Vein endothelial cell (primary cell): ENCODE measurements at places on chromosomes 1 and 21. TPM values are rescaled to one million over a fixed set of nuclear protein-coding genes. Genes with fewer than 3 reads are reported as not detected.

The BEND5 gene
- 0.65 TPM in 1 of 2 replicates, not detected in the other for total RNA-seq

The MYOM3 gene
- under 0.01 TPM in 1 of 2 replicates, not detected in the other for total RNA-seq

The HSPA6 gene
- total RNA-seq: 0.10 and 0.33 TPM in 2 replicates

The PIGR gene
- not detected in 2 replicates for total RNA-seq

The AMY2A gene
- not detected in 2 replicates for total RNA-seq

The EPHB2 gene
- total RNA-seq: 62.0 and 77.4 TPM in 2 replicates

The TFF1 gene
- total RNA-seq: not detected in 2 replicates

The SIK1 gene
- 2.0 and 15.7 TPM in 2 replicates for total RNA-seq

The EPHA2 gene
- 158 and 218 TPM in 2 replicates for total RNA-seq

The C1orf210 gene
- not detected in 2 replicates for total RNA-seq

The RASAL2 gene
- 44.1 and 50.5 TPM in 2 replicates for total RNA-seq

The UBR4 gene
- total RNA-seq: 134 and 160 TPM in 2 replicates

The ERRFI1 gene
- total RNA-seq: 20.6 and 28.1 TPM in 2 replicates

The RIMKLA gene
- total RNA-seq: under 0.01 TPM in 1 of 2 replicates, not detected in the other

The KRTAP19-3 gene
- not detected in 2 replicates for total RNA-seq

The VHLL gene
- total RNA-seq: 0.33 TPM in 1 of 2 replicates, not detected in the other

The TMCC2 gene
- 2.0 and 2.1 TPM in 2 replicates for total RNA-seq

The MTARC2 gene
- total RNA-seq: 8.7 and 14.7 TPM in 2 replicates

The TEDDM1 gene
- not detected in 2 replicates for total RNA-seq

The CCDC181 gene
- total RNA-seq: 0.33 TPM in 1 of 2 replicates, not detected in the other

The STYXL2 gene
- not detected in 2 replicates for total RNA-seq

The AMY1A gene
- total RNA-seq: not detected in 2 replicates

The RGS4 gene
- total RNA-seq: 371 and 374 TPM in 2 replicates

The UQCRHL gene
- total RNA-seq: 1.6 and 1.8 TPM in 2 replicates

The PEAR1 gene
- total RNA-seq: 46.9 and 49.6 TPM in 2 replicates
